Nephron progenitor cell (in vitro differentiated cells): ENCODE measurements at places on chromosomes 6 and 20.

DNA sequence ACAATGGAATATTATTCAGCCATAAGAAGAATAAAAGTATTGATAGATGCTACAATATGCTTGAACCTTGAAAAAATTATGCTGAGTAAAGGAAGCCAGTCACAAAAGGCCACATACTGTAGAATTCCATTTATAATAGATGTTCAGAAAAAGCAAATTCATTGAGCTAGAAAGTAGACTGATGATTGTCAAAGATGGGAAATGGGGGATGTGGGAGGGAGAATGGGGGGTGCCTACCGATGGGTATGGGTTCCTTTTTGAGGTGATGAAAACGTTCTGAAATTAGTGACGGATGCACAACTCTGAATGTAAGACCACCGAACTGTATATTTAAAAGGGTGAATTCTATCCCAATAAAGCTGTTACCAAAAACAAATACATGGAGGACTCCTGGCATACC is 18.4 kb downstream of the UBE2V1 start:
- no peak for DNase-seq

- no peak for DNase-seq
Observed at GRCh38 chr20:32078322-32078721, 26.3 kb downstream of the HCK start.

GRCh38 chr6:111715321-111715720 is 109.6 kb upstream of the TRAF3IP2 start:
- DNase-seq, result no peak

GRCh38 chr6:156845454-156846155 is 68.4 kb downstream of the ARID1B start:
- no peak for DNase-seq

- DNase-seq, result no peak
Observed at GRCh38 chr6:4717124-4717523, 59.1 kb upstream of the CDYL start.

- DNase-seq, result no peak
Observed at GRCh38 chr20:53708129-53708968, 114.7 kb upstream of the ZNF217 start.
